A549 treated with DMSO at 1 μM for 4 hours (cell line): ENCODE measurements at places on chromosomes 12 and 14. TPM values are rescaled to one million over a fixed set of nuclear protein-coding genes. Genes with fewer than 3 reads are reported as not detected.

Gene RGS6
- total RNA-seq: not detected in 5 replicates

Gene SMCO3
- total RNA-seq: not detected in 5 replicates

Gene CD69
- total RNA-seq: 0.26 TPM in 1 of 5 replicates, not detected in the others

Gene LGR5
- total RNA-seq: not detected in 5 replicates

Gene KERA
- total RNA-seq: not detected in 5 replicates

Gene CLEC6A
- not detected in 5 replicates for total RNA-seq

Gene CYP46A1
- 0.10 to 0.38 TPM (median 0.15 TPM) in 5 replicates for total RNA-seq

Gene SERPINA3
- 5.4 to 7.9 TPM (median 5.9 TPM) in 5 replicates for total RNA-seq

Gene C2CD5
- total RNA-seq: 11.8 to 16.0 TPM (median 15.0 TPM) in 5 replicates

Gene DDX24
- total RNA-seq: 177 to 195 TPM (median 194 TPM) in 5 replicates
